ENCODE measurements at places on chromosomes 13 and 19. TPM values are rescaled to one million over a fixed set of nuclear protein-coding genes. Genes with fewer than 3 reads are reported as not detected.

- DNase-seq, result no peak
These were observed 44.2 kb downstream of the WASF3 start for GRCh38 chr13:26601669-26602068.

DNA sequence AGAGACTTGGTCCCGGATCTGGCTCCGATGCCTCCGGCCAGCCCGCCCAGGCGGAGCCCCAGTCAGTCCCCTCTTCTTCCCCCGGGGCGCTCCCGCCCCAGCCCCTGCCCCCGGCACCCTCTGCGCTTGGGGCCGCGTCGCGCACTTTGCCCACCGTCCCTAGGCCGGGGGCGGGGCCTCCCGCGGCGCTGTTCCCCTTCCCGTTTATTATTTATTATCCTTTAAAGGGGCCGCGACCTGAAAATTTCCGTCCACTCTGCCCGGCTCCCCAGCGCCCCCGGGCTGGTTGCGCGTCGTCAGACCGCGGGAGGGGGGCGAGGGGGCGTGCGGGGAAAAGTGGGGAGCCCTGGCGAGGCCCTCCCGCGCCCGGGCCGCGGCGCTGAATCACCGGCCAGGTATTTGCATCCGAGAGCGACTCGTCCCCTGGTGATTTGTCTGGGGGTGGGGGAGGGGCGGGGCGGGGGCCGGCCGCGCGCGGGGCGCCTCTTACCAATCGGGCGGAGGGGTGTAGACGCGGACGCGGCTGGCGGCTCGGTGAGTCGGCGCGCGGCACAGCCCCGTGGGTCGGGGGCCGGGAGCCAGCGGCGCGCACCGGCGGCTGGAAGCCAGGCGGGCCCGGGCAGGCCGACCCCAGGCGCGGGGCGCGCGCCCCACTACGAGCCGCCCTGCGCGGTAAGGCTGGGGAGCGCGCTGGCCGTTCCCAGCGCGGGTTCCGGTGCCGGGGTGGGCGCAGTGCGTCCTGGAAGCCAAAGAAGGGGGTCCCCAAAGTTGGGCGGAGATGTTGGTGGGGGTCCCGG is at the start of gene ARID3A:
Gene ARID3A (plus strand): TSS at position 510 of the 797 bp plus-strand sequence. CDS start 3,494 bp downstream, outside the sequence.
- DNase-seq, result peak; percentile 77

DNA sequence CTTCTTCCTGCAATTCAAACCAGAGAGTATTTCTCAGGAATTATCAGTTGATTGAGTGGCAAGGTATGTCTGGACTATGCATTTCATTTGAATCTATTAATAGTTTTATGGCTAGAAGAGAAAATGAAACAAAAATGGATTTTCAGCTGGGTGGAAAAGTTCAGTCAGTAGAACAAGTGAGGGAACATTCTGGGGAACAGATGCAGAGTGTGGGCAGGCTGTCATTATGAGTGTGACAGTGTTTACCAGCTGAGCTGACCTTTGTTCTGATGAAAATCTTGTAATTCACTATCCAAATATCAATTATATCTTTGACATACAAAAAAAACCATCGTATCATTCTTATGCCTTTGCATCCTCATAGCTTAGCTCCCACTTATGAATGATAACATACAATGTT is 2.6 kb upstream of the CLC start:
- DNase-seq, result no peak

DNA sequence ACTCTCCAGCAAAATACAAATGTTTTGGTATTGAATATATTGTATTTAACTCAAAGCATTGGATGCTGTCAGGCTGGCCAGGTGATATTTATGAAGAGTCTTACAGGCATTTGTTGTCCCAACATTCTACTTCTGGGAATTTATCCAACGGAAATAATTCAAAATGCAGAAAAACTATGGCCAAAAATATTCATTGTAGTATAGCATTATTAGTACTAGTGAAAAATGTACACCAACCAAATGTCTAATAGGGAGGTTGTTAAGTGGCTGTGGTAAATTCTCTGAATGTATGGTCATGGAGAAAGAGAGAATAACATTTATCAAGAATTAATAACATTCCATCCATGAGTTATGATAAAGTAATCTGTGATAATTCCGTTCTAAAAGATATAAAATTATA is 38.6 kb upstream of the GAS6 start:
- no peak for DNase-seq

DNA sequence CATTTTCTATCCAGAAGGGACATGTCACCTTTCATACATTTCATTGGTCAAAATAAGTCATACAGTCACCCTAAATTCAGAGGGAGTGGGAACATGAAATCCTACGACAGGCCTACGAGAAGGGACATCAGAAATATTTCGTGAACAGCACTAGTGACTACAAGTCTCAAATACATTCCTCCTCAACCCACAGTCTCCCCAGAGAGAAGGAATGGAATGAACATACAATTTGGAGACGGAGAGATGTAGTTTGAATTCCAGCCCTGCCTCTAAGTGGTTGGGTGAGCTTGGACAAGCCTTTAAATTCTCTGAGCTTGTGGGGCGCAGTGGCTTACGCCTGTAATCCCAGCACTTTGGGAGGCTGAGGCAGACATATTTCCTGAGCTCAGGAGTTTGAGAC is 9.9 kb downstream of the SERTM1 start:
- no peak for DNase-seq

The ICAM5 gene
- 3.5 TPM for total RNA-seq

The DHDH gene
- total RNA-seq, result not detected

- no peak for DNase-seq
These were observed 65.8 kb downstream of the LRCH1 start for GRCh38 chr13:46618694-46619254.

DNA sequence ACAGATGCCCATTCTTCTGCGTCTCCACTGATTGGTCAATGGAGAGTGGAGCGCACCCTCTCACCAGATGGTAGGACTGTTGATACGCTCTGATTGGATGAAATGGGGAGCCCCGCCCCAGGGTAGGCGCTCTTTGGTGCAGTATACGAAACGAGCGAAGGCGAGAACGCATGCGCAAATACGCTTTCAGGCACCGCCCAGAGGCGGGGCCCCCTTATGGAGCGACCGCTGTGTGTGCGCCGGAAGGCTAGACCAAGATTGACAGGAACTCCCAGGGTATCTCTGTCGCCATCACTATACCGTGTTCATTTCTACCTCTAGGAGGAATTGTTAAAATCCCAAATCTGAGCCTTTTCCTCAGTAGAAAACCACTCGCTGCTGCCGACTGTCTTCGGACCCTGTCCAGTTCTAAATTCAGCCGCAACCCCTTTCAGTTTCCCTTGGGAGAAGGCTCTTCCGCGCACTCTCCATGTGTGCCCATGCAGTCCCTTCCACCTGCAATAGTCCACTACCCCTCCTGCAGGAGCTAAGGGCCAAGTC is 720 bp upstream of the HNRNPL start:
- peak; percentile 99 for DNase-seq

- no peak for DNase-seq
These were observed 70.5 kb downstream of the ZNF568 start for GRCh38 chr19:36986601-36987000.

GRCh38 chr19:54393381-54393780 is 21.9 kb upstream of the TTYH1 start:
- no peak for DNase-seq

DNA sequence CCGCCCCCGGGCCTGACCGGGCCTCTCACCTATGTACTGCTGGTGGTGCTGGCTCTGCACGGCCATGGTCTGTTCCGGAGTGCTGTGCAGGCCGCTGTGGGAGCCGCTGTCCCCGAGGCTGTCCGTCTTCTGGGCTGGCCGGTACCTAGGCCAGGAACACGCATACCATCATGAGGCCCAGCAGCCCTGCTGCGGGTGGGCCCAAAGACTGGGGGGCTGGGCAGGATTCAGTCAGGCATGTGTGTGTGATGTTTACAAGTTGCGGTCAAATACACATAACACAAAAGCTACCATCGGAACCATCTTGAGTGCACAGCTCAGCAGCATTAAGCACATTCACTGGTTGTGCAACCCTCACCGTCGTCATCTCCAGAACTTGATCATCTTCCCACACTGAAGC is 32.2 kb upstream of the RANBP3 start:
- no peak for DNase-seq

- DNase-seq, result no peak
These were observed 88.1 kb downstream of the TSC22D1 start for GRCh38 chr13:44487989-44488388.

The LYPD5 gene
- 0.14 TPM for total RNA-seq

- no peak for DNase-seq
These were observed 5.4 kb upstream of the SOX1 start for GRCh38 chr13:112061367-112062061.

DNA sequence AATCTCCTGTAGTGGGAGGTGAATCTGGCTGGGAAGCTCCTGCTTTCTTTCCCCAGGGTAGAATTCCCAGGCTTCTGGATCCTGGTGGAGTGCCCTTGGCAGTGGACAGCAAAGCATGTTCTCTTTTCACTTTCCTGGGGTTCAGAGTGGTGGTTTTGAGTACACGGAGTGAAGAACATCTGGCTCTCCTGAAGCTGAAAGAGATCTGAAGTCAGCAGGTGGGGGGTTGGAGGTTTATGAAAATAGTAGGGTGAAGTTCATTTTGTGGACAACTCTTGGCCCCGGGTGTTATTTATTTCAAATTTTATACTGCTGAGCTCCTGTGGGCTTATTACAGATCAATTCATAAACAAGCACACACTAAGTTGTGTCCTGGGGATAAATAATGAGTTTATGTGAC is 497.3 kb downstream of the KLF5 start:
- DNase-seq, result no peak

The NAA16 gene
- 28.5 TPM for total RNA-seq

DNA sequence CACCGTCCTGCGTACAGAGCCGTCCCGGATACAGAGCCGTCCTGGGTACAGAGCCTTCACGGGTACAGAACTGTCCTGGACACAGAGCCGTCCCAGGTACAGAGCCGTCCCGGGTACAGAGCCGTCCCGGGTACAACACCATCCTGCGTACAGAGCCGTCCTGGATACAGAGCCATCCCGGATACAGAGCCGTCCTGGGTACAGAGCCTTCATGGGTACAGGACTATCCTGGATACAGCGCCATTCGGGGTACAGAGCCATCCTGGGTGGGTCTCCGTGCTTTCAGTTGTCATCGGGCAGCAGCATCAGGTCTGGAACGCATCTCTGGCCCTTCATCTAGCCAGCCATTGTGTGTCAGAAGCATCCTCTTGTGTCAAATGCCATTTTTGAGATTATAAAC is 222.3 kb upstream of the SOX1 start:
- no peak for DNase-seq

The MYO1F gene
- 47.4 TPM for total RNA-seq

All from activated T-helper 2 cell treated with anti-CD3 and anti-CD28 coated beads, Interferon-gamma antibody, Interleukin-2, Interleukin-4, amounts not matched to agents 10 μg/mL and 5 μg/mL and 100 μg/mL, durations not matched to agents 14 hours and 24 hours and 36 hours (primary cell).